Calu3 (cell line): ENCODE measurements at places on chromosomes 12 and 14.
A peak's percentile ranks its signal among the peaks of the same experiment; 100 is the strongest.

DNA sequence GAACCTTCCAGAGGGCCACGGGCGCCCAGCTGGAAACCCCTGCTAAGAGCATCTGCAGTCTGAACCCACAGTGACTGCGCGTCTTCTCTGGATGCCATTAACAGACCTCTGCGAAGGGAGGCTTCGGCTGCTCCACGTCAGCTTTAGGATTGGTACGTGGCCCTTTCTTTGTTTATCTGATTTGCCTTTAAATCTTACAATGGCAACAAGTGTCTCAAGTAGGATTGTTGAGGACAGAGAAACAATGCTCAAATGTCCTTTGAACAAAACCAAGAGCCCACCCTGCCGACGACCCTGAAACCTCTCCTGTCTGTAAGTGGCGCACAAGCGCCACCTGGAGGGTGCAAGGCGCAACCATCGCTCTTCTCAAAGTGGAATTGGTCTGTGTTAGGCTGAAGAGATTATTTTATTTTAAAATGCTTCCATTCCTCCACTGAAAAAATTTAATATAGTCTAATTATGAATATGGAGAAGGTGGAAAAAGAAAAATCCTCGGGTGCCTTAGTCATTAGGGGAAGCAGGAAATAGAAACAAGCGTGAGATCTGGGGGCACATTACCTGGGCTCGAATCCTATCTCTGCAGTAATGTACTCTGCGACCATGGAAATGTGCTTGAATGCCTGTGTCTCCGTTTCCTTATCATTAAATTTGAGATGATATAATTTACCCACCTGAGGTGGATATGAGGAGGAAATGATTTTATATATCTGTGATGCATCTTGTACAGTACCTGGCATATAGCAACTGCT lies 82.6 kb upstream of the PTPRB start:
- peak; percentile 41 for DNase-seq

GRCh38 chr14:101716956-101717662 lies 44.4 kb upstream of the PPP2R5C start:
- DNase-seq: no peak

DNA sequence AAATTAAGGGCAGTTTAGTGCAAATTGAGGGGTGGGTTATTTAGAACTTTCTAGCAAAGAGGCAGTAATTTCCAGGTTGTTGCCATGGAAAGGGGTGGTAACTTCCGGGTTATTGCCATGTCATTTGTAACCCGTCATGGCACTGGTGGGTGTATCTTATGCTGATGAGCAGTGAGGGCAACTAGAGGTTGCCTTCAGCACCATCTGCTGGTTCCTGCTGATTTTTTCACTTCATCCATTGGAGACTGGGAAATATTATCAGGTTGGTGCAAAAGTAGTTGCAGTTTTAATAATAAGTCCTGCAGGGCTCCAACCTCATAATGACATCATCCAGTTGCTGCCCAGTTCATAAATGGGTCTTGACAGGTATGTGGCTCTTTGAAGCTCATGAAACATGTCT lies 24.4 kb upstream of the SERPINA4 start:
- no peak for DNase-seq

- DNase-seq: no peak
Measured at GRCh38 chr14:34781242-34781641, 66.8 kb upstream of the CFL2 start.

- DNase-seq: no peak
Measured at GRCh38 chr12:58028294-58028693, 86.9 kb downstream of the ATP23 start.

- DNase-seq: no peak
Measured at GRCh38 chr14:77625360-77625759, 8.9 kb upstream of the SPTLC2 start.

DNA sequence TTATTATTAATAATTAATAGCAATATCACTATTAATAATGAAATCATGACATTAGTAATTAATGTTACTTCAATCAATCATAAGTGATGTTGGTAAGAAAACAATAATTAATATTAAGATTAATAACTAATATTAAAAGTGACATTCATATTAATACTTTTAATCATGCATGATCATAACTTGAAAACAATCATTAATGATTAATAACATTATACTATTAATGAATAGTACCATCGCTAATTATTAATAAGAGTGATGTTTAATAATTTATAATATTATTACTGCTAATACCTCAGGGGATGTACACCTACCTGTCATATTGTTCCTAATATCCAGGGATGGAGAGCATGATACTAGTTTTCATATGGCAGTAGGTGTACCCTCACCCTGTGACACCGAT lies 10.0 kb upstream of the CLEC6A start:
- DNase-seq: no peak

DNA sequence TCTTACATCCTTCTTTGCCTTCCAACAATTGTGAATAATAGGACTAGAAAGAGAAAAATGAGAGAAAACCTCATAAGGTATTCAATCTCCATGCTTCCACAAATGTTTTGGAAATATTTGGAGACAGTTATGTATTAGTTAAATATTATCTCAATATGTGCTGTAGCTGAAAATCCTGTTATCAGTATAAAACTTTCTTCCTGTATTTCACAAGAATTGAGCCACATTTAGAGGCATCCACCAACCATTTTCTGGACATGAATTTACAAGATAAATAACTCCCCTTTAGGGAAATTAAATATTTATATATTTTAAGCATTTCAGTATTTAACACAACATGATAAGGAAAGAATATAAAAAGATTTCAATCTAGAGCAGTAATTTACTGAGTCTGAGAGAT lies 200.3 kb downstream of the GPHN start:
- no peak for DNase-seq

DNA sequence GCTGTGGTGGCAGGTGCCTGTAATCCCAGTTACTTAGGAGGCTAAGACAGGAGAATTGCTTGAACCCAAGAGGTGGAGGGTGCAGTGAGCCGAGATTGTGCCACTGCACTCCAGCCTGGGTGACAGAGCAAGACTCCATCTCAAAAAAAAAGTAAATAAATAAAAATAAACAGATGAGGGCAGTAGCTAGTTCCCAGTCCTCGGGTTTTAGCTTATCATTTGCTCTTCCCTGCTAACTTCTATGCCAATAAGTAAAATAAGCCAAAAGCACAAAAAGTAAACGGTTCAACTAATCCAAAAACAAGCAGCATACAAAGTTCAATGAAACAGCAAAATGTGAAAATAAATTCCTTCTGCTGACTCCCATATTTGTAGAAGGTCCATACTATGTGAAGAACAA lies 133.0 kb upstream of the TMCC3 start:
- DNase-seq: no peak

- peak; percentile 71 for DNase-seq
Measured at GRCh38 chr12:48189331-48190125, 6.1 kb downstream of the CCDC184 start.

- peak; percentile 53 for DNase-seq
Measured at GRCh38 chr12:46455648-46456352, 83.2 kb upstream of the SLC38A2 start.
